Inflammatory macrophage treated with lipopolysaccharide for 4 hours (primary cell): ENCODE measurements at places on chromosomes 3 and 15.

DNA sequence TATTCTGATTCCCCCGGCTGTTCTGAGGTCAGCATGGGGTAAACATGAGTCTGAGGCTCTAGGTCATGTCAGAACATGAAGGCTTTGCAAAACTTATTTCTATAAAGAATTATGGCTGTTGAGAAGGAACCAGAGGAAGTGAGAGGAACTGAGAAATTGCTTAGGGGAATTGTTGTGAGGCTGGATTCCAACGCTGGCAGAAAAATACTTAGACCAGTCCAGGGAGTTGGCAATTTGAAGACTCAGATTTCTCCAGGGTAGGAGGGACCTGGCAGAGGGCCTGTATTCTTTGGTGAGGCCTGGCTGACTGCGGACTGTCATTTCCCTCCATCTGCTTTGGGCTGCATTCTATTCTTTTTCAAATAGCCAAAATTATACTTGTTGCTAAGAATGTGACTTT lies 155.5 kb downstream of the PLD1 start:
- DNase-seq: no peak

DNA sequence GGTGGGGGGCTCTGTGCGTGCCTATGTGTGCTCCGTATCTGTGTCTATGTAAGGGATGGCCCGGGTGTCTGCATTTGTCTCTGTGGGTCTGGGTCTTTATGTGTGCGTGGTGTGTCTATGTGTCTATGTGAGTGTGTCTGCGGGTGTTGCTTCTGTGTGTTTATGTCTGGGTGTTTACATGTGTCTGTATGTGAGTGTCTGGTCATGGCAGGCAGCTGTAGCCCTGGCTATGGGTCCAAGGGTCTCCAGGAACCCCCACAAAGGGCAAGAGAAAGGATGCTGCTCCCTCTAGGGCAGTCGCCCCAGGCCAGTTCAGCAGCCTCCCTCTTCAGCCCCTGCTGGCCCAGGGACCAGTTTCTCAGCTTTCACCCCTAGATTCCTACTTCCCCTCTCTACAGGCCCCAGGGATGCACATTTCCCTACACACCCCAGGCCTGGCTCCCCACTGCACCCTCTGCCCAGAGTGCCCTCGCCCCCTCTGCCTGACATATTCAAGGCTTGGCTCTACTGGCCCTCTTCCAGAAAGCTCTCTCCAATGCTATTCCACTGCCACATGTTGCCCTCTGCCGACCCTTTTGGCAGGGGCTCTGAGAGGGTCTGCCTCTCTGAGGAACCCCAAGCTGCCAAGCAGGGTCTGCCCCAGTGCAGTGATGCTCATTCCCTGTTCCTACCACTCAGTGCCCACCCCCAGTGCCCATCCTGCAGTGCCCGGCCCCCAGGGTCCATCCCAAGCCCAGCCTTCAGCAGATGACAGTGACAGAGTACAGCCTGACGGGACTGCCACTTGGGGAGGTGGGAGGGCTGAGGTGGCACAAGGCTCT lies 1.0 kb upstream of the MYL3 start:
- no peak for DNase-seq

- DNase-seq: peak; percentile 45
Observed at GRCh38 chr3:139519998-139520737, 19.4 kb downstream of the RBP1 start.

DNA sequence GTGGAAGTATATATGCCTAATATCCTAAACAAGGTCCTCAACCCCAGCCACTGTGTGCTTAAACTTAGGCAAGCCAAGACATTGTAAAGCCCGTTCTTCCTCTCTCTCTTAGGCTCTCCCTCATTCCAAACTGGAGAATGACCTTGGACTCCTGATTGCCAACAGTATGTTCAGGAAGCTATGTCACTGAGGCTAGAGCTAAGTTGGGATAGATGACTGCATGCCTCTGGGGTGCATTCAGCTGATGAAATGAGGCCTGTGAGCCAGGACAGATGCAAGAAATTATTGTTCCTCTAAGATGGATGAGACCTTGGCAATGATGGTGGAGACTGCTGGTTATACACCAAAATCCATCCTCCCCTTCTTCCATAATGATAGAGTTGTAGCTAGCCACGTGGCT lies 27.9 kb upstream of the TBC1D21 start:
- no peak for DNase-seq

- DNase-seq: no peak
Observed at GRCh38 chr3:193530231-193531165, 24.2 kb downstream of the ATP13A4 start.

GRCh38 chr3:158111861-158112260 lies 2.0 kb downstream of the RSRC1 start:
- DNase-seq: no peak

DNA sequence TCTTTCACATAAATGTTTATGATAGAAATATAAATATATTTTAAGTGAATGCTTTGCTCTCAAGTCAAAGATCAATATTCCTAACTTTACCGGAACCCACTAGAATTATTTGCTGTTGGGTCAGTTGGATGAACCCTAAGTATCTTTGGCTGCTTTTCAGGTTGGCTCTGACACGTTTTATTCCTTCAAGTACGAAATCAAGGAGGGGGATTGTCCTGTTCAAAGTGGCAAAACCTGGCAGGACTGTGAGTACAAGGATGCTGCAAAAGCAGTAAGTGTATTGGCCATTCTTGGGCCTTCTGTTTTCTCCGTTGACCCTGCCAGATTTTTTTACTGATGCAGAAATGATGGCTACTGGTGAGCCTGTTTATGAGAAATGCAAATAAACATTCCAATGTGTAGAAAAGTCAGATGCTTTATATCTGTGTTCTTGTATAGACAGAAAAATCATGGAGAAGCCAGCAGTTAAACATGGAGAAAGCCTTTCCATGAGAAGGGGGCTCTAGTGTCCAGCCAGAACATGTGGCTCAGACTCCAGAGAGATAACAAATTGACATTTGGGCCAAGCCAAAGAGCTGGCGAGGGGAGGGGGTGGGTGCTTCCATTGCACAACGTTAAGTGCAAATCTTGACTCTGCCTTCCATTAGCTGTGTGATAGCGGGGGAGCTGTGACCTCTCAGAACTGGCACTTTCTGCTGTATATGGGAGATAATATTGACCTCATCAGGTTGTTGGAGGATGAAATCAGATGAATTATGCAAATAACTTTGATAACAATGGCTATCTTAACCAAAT lies 3.0 kb downstream of the KNG1 start:
- no peak for DNase-seq

- no peak for DNase-seq
Observed at GRCh38 chr3:104952146-104952972, 414.4 kb upstream of the ALCAM start.

DNA sequence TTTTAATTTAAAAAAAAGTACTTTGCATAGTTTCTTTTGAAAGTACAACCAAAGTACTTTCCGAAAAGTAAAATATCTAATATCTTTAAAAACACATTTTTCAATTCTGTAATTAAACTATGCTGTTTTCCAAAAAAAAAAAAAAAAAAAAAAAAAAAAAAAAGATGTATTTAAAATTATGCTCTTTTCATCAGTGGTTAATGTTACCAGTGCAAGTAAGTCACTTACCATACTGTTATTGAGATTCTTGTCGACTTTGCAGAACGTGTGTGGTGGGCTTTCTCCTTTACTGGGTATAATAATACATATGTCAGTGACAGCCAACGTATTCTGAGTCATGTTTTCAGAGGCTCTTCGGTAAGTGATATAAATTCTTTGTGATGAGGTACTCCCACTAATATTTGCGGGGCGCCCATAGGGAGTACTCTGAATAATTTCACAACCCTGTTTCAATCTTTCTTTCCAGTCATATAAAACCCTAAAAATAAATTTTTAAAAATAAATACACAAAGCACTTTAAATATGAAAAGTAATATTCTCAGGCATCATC lies 39.9 kb downstream of the DENND4A start:
- DNase-seq: no peak

GRCh38 chr15:40087991-40088928 lies 20.4 kb downstream of the BMF start:
- DNase-seq: peak; percentile 26

GRCh38 chr3:10855871-10856662 lies 40.0 kb downstream of the SLC6A11 start:
- peak; percentile 6 for DNase-seq

GRCh38 chr3:150357140-150357539 lies 51.0 kb upstream of the TSC22D2 start:
- DNase-seq: no peak

- DNase-seq: no peak
Observed at GRCh38 chr15:27863000-27863399, 236.1 kb downstream of the OCA2 start.

- DNase-seq: no peak
Observed at GRCh38 chr3:127172781-127173515, 20.0 kb upstream of the PRR23E start.
